ENCODE measurements at places on chromosomes 3 and 15. TPM values are rescaled to one million over a fixed set of nuclear protein-coding genes. Genes with fewer than 3 reads are reported as not detected.

GRCh38 chr15:44720460-44721176, 9.3 kb downstream of the B2M start:
- no peaks in the 10 kb centered on the region for H3K27me3 ChIP-seq
- peaks cover under 1% of the 10 kb centered on the region for H3K36me3 ChIP-seq
- no peak overlapping the region for H3K27ac ChIP-seq
- no peak overlapping the region for H3K4me3 ChIP-seq
- DNase-seq, result no peak

- peaks cover 13% of the 10 kb centered on the region for H3K36me3 ChIP-seq
- no peak overlapping the region for H3K27ac ChIP-seq
- DNase-seq, result no peak
- H3K4me1 ChIP-seq, result peaks cover 10% of the 10 kb centered on the region
- H3K27me3 ChIP-seq, result no peaks in the 10 kb centered on the region
- H3K4me3 ChIP-seq, result no peak overlapping the region
These were observed 41.6 kb downstream of the FBN1 start for GRCh38 chr15:48603922-48604321.

DNA sequence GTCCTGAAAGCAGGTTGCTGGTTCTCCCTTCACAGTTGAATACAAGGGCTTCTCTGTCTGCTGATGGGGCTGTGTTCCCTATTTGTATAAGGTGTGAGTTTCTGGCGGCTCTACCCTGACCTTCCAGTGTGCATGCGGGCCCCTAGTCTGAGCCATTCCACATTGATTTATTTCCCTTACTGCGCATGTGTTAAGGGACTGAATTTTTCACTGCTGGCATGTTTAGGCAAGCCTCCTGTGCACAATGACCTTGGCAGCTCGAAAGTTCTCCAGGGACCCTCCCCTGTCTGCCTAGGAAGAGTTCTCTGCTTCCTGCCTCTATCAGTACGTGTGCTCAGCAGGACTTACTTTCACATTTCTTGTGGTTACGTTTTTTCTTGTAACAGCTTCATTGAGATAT, 11.4 kb downstream of the TRAK1 start:
- no peak overlapping the region for H3K27ac ChIP-seq
- H3K4me1 ChIP-seq, result peaks cover 24% of the 10 kb centered on the region
- DNase-seq, result no peak
- H3K36me3 ChIP-seq, result peaks cover 17% of the 10 kb centered on the region
- no peaks in the 10 kb centered on the region for H3K27me3 ChIP-seq

DNA sequence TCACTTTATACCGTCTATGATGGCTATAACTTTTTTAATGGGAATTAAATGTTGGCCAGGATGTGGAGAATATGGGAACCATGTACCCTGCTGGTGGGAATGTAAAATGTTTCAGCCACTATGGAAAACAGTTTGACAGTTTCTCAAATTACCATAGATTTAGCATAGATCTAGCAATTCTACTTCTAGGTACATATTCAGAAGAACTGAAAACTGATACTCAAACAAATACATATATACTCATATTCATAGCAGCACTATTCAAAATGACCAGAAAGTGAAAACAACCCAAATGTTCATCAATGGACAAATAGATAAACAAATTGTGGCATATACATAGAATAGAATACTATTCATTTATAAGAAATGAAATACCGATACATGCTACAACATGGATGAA, 539.4 kb downstream of the IGSF11 start:
- peaks cover 10% of the 10 kb centered on the region for H3K4me1 ChIP-seq
- no peaks in the 10 kb centered on the region for H3K36me3 ChIP-seq
- H3K4me3 ChIP-seq, result no peak overlapping the region
- no peak overlapping the region for H3K27ac ChIP-seq
- no peak for DNase-seq

- DNase-seq, result no peak
- H3K27ac ChIP-seq, result no peak overlapping the region
- no peak overlapping the region for H3K4me3 ChIP-seq
- peaks cover 22% of the 10 kb centered on the region for H3K4me1 ChIP-seq
- peaks cover 10% of the 10 kb centered on the region for H3K27me3 ChIP-seq
- H3K36me3 ChIP-seq, result no peaks in the 10 kb centered on the region
These were observed 527.2 kb downstream of the FOXP1 start for GRCh38 chr3:71056327-71056726.

DNA sequence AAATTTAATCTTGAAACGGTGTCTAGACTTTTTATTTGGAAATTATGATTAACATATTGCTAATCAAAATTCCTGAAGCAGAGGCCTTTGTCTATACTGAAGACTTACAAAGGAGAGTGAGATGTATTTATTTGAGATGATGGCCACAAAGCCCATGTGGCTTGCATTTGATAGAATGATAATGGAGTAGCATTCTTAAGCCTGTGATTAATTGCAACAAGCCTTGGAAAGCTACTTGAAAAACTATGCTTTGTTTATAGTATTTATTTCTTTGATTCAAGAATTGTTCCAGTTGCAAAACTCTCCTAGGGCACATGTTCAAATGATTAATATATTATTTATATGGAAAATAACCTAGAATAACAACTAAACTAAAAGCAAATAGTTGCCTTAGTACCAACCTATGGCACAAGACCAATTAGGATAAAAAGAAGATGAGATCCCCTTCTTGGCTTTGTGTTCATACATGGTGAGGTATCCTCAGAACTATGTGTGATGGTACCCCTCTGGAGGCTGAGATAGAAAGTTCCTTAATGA, 244.1 kb upstream of the TBL1XR1 start:
- no peaks in the 10 kb centered on the region for H3K27me3 ChIP-seq
- no peak for DNase-seq
- no peaks in the 10 kb centered on the region for H3K36me3 ChIP-seq
- H3K27ac ChIP-seq, result no peak overlapping the region

DNA sequence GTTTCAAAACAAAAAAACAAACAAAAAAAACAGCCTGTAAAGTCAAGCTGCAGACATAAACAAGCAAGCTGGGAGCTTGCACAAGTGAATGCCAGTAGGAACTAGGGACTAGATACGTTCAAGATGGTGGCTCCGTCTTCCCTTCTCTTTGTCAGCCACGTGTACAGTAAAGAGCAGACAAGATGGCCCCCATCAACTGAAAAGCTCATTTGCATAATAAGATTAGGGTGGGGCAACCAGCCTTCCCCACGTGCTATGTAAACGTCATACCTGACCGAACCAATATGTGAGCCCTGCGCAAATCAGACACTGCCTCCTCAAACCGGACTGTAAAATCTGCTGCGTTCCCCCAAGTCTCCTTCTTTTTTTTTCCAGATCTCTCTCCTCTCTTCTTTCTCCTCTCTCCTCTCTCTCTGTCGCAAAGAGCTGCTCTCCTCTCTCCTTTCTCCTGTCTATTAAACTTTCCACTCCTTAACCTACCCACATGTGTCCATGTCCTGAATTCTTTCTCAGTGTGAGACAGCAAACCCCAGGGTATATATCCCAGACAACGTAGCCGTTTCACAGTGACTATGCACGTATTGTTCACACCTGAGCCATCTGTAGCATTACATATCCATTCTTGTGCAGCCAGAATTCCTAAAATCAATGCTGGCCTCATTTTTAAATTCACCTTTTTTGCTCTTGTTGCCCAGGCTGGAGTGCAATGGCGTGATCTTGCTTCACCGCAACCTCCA, 31.2 kb upstream of the FXR1 start:
- no peak for DNase-seq
- H3K27ac ChIP-seq, result no peak overlapping the region
- no peaks in the 10 kb centered on the region for H3K4me1 ChIP-seq
- H3K4me3 ChIP-seq, result no peak overlapping the region
- no peaks in the 10 kb centered on the region for H3K36me3 ChIP-seq

DNA sequence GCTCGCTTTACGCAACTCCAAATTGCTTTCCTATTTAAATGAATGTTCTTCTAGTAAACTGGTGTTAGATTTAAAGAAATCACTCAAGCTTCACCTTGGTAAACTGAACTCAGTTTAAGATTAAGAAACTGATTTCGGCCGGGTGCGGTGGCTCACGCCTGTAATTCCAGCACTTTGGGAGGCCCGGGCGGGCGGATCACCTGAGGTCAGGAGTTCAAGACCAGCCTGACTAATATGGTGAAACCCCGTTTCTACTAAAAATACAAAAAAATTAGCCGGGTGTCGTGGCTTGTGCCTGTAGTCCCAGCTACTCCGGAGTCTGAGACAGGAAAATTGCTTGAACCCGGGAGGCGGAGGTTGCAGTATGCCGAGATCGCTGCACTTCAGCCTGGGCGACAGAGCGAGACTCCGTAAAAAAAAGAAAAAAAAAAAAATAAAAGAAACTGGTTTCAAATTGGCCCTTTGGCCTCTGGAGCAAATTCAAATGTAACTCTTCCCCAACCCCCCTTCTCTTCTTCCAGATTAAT, 1.7 kb downstream of the SKIL start:
- H3K4me1 ChIP-seq, result peaks cover 39% of the 10 kb centered on the region
- DNase-seq, result no peak
- H3K36me3 ChIP-seq, result peaks cover 2% of the 10 kb centered on the region
- H3K27me3 ChIP-seq, result peaks cover 5% of the 10 kb centered on the region

- no peaks in the 10 kb centered on the region for H3K27me3 ChIP-seq
- peaks cover 31% of the 10 kb centered on the region for H3K4me1 ChIP-seq
- H3K4me3 ChIP-seq, result peak overlapping the region; percentile 97
These were observed 2.1 kb downstream of the PDIA3 start for GRCh38 chr15:43748376-43748775.

- H3K4me1 ChIP-seq, result no peaks in the 10 kb centered on the region
- H3K36me3 ChIP-seq, result no peaks in the 10 kb centered on the region
- no peak overlapping the region for H3K4me3 ChIP-seq
- DNase-seq, result no peak
- H3K27me3 ChIP-seq, result no peaks in the 10 kb centered on the region
- H3K27ac ChIP-seq, result no peak overlapping the region
These were observed 92.9 kb downstream of the GPR156 start for GRCh38 chr3:120192159-120192558.

GRCh38 chr3:64901522-64901885, 213.7 kb upstream of the ADAMTS9 start:
- no peak overlapping the region for H3K4me3 ChIP-seq
- peaks cover 10% of the 10 kb centered on the region for H3K4me1 ChIP-seq
- H3K27me3 ChIP-seq, result no peaks in the 10 kb centered on the region
- no peak overlapping the region for H3K27ac ChIP-seq
- no peak for DNase-seq

GRCh38 chr15:83200162-83200561, 7.5 kb downstream of the HDGFL3 start:
- no peak overlapping the region for H3K27ac ChIP-seq
- no peak for DNase-seq
- H3K36me3 ChIP-seq, result no peaks in the 10 kb centered on the region
- no peak overlapping the region for H3K4me3 ChIP-seq

- H3K27me3 ChIP-seq, result no peaks in the 10 kb centered on the region
- DNase-seq, result no peak
- no peak overlapping the region for H3K27ac ChIP-seq
- peaks cover 13% of the 10 kb centered on the region for H3K4me1 ChIP-seq
- H3K36me3 ChIP-seq, result no peaks in the 10 kb centered on the region
These were observed 22.4 kb downstream of the PAQR5 start for GRCh38 chr15:69320977-69321554.

DNA sequence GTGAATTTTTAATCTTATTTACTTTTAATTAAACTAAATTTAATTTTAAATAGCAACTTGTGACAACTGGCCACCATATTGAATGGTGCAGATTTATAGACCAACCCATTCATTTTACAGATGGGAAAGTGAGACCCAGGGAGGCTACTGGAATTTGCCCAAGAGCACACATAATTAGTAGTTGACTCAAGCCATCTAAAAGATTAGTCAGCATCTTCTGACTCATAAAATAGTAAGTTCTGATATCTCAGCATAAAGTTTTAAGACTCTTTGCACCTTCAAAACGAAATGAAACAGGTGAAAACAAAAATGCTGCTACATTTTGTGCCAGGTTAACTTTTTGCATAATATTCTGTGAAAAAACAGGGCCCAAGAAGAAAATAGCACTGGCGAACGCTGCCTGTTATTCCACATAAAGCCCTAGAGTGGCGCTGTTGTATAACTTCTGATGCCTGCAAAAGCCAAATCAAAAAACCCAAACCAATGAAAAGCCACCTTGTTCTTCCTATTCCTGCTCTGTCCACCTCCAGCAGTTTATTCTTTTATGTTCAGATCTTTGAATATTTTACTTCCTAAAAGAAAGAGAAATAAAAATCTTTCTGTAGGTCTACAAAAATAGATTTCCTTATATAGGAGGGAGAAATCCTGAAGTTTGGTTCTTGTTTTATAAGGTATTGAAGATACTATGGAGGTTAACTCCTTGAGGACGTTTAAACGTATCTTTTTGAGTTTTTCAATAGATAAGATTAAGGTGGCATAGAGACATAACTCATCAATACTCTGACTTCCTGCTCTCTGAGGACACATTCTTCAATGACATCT, 62.8 kb downstream of the OTOL1 start:
- H3K4me1 ChIP-seq, result peaks cover 44% of the 10 kb centered on the region
- no peaks in the 10 kb centered on the region for H3K36me3 ChIP-seq
- peak; percentile 26 for DNase-seq
- no peaks in the 10 kb centered on the region for H3K27me3 ChIP-seq

DNA sequence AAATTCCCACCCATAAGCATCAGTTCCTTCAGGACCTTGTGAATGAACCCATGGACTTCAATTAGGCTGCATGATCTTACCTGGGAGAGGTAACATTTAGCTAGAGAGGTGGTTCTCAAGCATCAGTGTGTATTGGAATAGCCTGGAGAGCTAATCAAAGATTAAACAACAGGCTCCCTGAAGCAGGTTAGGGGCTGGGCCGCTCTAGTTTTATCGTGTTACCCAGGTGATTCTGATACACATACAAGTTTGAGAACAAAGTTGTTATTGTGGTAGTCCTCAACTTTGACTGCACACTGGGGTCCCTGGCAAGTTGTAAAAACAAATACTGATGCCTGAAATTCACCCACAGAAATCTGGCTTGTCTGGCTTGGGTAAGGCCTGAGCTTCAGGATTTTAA, 31.2 kb downstream of the MYH15 start:
- no peak overlapping the region for H3K4me3 ChIP-seq
- H3K4me1 ChIP-seq, result peaks cover 4% of the 10 kb centered on the region
- no peak for DNase-seq

DNA sequence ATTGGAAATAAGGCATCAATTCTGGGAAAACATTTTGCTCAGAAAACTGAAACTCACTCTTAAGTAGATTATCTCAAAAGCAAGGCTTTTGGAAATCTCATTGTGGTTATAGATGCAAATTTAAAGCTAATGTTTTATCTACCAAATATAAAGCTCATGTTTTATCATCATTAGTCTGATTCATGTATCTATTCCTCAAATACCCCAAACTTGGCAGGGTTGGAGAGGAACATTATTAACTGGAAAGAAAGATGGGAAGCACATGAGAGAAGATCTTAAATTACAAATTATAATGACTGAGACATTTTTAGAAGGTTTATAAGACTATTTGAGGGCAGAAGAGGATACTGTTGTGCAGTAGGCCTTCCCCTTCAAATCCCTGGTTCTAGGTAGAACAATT, 137.3 kb upstream of the TGFBR2 start:
- H3K4me1 ChIP-seq, result no peaks in the 10 kb centered on the region
- no peaks in the 10 kb centered on the region for H3K27me3 ChIP-seq
- no peak overlapping the region for H3K27ac ChIP-seq
- peaks cover 5% of the 10 kb centered on the region for H3K36me3 ChIP-seq
- DNase-seq, result no peak

- no peak overlapping the region for H3K4me3 ChIP-seq
- H3K4me1 ChIP-seq, result peaks cover 6% of the 10 kb centered on the region
- no peaks in the 10 kb centered on the region for H3K36me3 ChIP-seq
These were observed 462.8 kb downstream of the EDEM1 start for GRCh38 chr3:5650303-5650702.

- H3K27ac ChIP-seq, result no peak overlapping the region
- DNase-seq, result no peak
- no peaks in the 10 kb centered on the region for H3K27me3 ChIP-seq
- no peak overlapping the region for H3K4me3 ChIP-seq
These were observed 16.2 kb downstream of the GALNT15 start for GRCh38 chr3:16190704-16191103.

Gene GABRR3
- not detected for total RNA-seq

Gene B3GALNT1
- 27.1 TPM for total RNA-seq

Gene FGF12
- total RNA-seq, result 3.0 TPM
